Naive thymus-derived CD4-positive, alpha-beta T cell (primary cell): ENCODE measurements at places on chromosomes 11 and 22. TPM values are rescaled to one million over a fixed set of nuclear protein-coding genes. Genes with fewer than 3 reads are reported as not detected.

- no peaks in the 10 kb centered on the region for H3K27me3 ChIP-seq
- DNase-seq = no peak
- peaks cover 16% of the 10 kb centered on the region for H3K4me1 ChIP-seq
- H3K36me3 ChIP-seq = no peaks in the 10 kb centered on the region
- no peak overlapping the region for H3K27ac ChIP-seq
- H3K4me3 ChIP-seq = no peak overlapping the region
These were observed 191.6 kb upstream of the ARHGAP20 start for GRCh38 chr11:110903830-110904229.

DNA sequence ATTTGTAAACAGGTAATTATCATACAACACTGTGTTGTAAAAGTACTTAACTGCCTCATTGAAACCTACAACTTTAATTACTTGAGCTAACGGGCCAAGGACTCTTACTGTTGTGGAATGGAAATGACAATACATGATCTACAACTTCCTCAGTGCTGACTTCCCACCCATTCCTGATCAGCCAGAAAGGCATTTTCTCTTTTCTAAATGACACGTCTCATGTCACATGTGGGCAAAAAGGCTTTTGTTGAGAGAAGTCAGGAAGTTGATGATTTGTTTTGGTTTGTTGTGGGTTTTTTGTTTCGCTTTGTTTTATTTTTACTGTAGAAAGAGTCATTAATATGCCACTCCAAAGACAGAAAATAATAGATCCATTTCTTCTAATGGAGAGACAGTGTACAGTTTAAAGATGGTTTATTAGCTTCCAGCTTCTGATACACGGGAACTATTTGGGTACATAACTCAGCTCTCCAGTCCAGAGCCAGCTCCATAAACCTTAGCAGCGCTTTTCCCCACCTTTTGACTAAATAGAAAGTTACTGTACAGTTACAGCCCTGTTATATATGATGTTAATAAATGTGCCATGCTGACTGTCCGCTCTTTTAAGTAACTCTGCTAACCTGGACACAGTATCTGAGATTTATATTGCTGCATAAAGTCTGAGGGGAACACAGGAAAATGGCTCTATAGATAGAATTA lies 509.4 kb upstream of the API5 start:
- no peak for DNase-seq
- H3K4me3 ChIP-seq = no peak overlapping the region
- H3K27ac ChIP-seq = no peak overlapping the region
- no peaks in the 10 kb centered on the region for H3K4me1 ChIP-seq
- no peaks in the 10 kb centered on the region for H3K27me3 ChIP-seq
- H3K36me3 ChIP-seq = no peaks in the 10 kb centered on the region

GRCh38 chr11:76302996-76303395 lies 77.9 kb downstream of the THAP12 start:
- H3K27me3 ChIP-seq = no peaks in the 10 kb centered on the region
- no peak for DNase-seq
- no peaks in the 10 kb centered on the region for H3K36me3 ChIP-seq
- H3K27ac ChIP-seq = no peak overlapping the region
- H3K4me1 ChIP-seq = no peaks in the 10 kb centered on the region

DNA sequence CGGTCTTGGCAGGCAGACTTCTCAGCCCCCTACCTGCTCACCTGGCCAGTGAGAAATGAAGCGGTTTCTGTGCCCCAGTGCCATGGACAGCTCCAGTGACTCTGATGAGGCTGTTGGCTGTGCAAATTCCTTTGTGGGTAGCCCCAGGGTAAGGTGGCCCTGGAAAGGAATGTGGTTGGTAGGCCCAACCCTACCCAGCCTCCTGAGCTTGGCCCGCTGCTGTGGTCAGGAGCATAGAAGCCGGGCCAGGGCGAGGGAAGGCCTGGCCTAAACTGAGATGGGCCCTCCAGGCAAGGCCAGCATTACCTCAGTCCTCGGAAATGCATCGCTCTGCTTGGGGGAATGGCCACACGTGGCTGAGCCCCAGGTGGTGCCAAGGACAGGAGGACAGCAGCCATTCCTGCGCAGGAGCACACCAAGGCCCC lies 16.9 kb downstream of the DAGLA start:
- peaks cover 31% of the 10 kb centered on the region for H3K4me1 ChIP-seq
- DNase-seq = no peak
- no peaks in the 10 kb centered on the region for H3K36me3 ChIP-seq
- no peak overlapping the region for H3K4me3 ChIP-seq
- no peaks in the 10 kb centered on the region for H3K27me3 ChIP-seq

- H3K27ac ChIP-seq = no peak overlapping the region
- no peaks in the 10 kb centered on the region for H3K36me3 ChIP-seq
- no peak for DNase-seq
- no peaks in the 10 kb centered on the region for H3K27me3 ChIP-seq
- peaks cover 8% of the 10 kb centered on the region for H3K4me1 ChIP-seq
- no peak overlapping the region for H3K4me3 ChIP-seq
These were observed 98.0 kb downstream of the NAT10 start for GRCh38 chr11:34203377-34203871.

DNA sequence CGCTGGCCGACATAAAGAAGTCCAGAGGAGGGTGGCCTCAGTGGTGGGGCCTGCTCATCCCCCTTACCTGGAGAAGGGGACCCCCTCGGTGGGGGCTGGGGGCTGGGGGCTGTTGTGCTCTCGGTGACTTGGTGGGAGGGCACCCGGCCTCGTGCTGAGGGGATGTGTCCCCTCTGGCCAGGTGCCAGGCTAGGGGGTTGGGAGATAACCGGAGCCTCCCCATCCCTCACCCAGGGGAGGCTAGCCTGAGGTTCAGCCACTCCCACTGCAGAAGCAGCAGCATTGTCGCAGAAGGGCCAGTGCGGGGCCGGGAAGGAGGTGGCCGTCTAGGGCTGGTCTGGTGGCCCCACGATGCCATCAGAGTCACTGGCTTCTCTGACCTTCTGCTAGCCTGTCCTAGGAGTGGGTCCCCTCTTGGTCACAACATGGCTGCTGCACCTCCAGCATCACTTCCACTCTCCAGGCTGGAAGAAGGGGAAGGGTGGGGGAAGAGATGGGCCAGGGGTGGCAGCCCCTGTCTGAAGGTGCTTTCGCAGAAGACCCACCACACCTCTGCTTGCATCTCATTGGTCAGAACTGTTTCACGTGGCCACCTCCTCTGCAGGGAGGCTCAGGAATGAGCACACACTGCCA lies 44.2 kb upstream of the FADD start:
- no peak overlapping the region for H3K4me3 ChIP-seq
- DNase-seq = no peak
- no peak overlapping the region for H3K27ac ChIP-seq
- no peaks in the 10 kb centered on the region for H3K4me1 ChIP-seq
- H3K36me3 ChIP-seq = no peaks in the 10 kb centered on the region
- H3K27me3 ChIP-seq = no peaks in the 10 kb centered on the region

- H3K36me3 ChIP-seq = no peaks in the 10 kb centered on the region
- DNase-seq = no peak
- H3K27me3 ChIP-seq = no peaks in the 10 kb centered on the region
- no peak overlapping the region for H3K4me3 ChIP-seq
- no peak overlapping the region for H3K27ac ChIP-seq
- H3K4me1 ChIP-seq = no peaks in the 10 kb centered on the region
These were observed 82.4 kb downstream of the FAT3 start for GRCh38 chr11:92306966-92307510.

- H3K36me3 ChIP-seq = no peaks in the 10 kb centered on the region
- no peak overlapping the region for H3K4me3 ChIP-seq
- DNase-seq = no peak
- peaks cover 17% of the 10 kb centered on the region for H3K4me1 ChIP-seq
These were observed 15.7 kb upstream of the GNB1L start for GRCh38 chr22:19870153-19871022.

The RASGRP2 gene
- total RNA-seq = 204 and 211 TPM in 2 replicates

The OMP gene
- total RNA-seq = not detected

The IGSF22 gene
- total RNA-seq = 2.5 TPM

The MS4A12 gene
- total RNA-seq = not detected

The TRIM34 gene
- 10.8 TPM for total RNA-seq
